Stimulated activated CD4-positive, alpha-beta T cell treated with anti-CD3 and anti-CD28 coated beads, Interleukin-4, amount 100 ng/mL, for 4 hours (primary cell): ENCODE measurements at places on chromosomes 7 and 10.

DNA sequence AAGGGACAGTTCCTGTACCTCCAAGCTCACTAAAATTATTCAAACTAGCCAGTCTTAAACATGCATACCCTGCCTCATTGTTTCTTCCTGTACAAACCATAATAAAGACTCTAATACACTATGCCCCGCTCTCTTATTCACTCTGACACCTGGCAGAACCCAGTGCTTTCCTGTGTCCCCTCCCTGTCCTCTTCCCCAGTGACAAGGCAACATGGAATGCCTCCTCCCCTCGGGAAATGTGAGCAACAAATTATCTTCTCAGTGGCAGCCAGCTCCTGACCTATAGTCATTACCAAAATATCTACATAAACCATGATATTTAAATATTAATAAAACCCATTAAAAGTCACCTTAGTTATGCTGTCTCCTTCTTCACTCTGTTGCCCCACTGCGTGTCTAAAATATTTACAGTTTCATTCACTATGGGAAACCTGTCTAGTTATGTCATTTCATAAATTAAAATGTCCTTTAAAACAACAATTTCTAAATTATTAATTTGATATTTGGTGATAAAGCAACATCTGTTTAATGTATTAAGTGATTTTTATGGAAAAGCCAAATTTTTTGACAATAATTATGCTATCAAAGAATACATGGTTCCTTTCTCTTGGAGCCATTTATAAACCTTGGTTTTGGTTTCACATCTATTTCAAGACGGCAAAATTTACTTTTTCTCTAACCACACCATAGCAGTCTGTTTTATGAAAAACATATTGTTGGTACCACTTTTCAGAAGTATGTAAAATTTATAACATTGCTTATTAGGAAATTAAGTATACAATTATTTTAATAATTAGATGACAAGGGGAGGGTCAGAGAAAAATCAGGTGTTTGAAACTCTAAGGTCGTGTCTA, 1355.2 kb downstream of the XPNPEP1 start:
- DNase-seq, result no peak

DNA sequence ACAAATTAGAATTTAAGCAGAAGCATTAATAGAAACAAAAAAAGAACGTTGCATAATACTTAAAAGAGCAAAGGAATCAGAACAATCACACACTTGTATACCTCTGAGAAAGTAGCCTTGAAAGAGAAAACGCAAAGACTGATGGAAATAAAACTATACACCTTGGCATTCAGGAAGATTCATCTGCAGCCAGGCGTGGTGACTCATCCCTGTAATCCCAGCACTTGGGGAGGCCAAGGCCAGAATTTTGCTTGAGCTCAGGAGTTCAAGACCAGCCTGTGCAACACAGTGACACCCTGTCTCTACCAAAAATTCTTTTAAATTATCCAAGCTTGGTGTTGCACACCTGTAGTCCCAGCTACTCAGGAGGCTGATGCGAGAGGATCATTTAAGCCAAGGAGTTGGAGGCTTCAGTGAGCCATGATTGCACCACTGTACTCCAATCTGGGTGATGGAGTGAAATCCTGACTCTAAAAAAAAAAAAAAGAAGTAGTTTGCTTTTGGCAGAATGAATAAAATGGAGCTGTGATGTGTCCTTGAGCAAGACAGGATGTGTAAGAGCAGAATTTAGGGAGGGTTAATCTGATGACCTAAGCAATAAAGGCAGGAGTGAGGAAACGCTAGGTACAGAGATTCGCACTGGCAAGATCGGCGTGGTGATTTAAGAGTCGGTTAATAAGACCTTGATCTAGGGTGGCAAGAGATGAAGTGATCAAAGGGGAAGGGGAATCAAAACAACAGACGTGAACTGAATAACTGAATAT, 75.8 kb upstream of the NRP1 start:
- no peak for DNase-seq

- DNase-seq, result no peak
Observed at GRCh38 chr7:83362871-83363550, 200.3 kb upstream of the PCLO start.

- DNase-seq, result no peak
Observed at GRCh38 chr10:72688208-72688651, 3.7 kb upstream of the MCU start.

DNA sequence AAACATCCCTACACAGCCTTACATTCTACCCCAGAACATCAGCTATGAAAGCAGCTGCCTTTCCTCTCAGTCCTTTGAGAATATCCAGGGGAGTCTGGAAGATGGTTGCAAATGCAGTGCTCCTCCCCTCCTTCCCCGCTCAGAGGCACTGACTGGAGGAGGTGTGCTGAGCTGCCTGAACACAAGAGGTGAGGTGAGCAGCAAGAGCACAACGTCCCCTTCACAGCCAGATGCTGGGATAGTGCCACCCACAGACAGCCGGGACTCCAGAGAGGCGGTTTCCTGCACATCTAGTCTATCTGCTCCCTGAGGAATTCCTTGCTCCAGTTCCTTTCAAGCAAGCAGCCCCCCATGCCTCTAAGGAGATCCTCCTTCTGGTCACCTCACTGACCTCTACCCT, 74.2 kb downstream of the EZH2 start:
- no peak for DNase-seq

- DNase-seq, result no peak
Observed at GRCh38 chr10:82969405-82969804, 1094.4 kb downstream of the NRG3 start.

GRCh38 chr10:8033812-8034465, 20.5 kb upstream of the GATA3 start:
- no peak for DNase-seq

GRCh38 chr10:108696792-108697477, 1226.4 kb downstream of the XPNPEP1 start:
- DNase-seq, result no peak

DNA sequence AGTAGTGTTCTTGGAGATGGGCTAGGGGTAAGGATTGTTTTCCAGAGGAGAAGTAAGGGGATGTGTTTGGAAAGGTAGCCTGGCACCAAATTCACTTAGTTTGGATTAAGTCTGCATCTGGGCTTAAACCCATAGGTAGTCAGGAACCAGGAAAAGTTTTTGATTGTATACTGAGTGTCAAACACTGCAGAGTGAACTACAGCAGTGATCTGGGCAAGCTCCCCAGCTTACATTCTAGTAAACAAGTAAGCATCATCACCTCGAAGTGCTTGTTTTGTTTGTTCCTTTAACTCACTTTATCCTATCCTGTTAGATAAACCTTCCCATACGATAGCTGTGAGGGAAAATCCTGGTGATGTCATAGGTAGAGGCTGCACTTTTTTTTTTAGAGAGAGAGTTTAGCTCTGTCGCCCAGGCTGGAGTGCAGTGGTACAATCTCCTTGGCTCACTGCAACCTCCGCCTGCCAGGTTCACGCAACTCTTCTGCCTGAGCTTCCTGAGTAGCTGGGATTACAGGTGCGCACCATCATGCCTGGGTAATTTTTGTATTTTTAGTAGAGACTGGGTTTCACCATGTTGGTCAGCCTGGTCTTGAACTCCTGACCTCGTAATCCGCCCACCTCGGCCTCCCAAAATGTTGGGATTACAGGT, 2.4 kb downstream of the RPS24 start:
- DNase-seq, result no peak

DNA sequence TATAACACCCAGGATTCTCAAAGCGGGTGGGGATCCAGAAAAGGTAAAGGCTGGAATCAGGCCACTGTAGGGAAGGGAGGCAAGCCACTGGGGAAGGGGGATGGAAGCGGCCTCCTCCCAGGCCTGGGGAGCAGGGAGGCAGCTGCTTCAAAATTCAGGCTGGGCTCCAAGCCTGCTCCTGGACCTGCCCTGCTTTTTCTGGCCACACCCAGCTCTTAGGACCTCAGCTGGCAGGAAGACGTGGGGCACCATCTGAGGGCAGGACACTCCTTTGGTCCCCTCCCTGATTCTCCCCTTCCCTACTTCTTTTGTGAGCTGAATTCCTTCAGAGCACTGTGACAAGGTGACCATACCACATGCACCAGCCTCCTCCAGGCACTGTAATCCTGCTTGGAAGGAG, 4.6 kb upstream of the LBX1 start:
- no peak for DNase-seq

- DNase-seq, result no peak
Observed at GRCh38 chr7:27994639-27995038, 186.0 kb downstream of the JAZF1 start.

GRCh38 chr7:43865277-43865676, 4.0 kb downstream of the MRPS24 start:
- no peak for DNase-seq

DNA sequence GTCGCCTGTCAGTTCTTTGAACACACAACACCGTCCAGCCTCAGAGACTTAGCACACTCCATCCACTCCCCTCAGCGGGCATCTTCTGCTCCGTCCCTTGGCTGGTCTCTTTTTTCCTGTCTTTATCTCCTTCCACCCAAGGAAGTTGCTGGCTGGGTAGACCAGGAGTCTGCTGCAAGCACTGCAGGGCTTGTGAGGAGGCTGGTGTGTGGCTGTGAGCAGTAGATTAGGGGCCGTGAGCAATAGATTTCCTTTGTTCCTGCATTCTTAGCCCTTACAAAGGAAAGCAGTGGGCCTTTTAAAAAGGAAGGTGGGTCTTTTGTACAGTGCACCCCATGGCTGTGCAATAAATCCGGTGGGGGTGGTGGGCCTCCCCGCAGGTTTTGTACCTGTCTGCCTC, 100.3 kb upstream of the BTBD16 start:
- DNase-seq, result no peak

GRCh38 chr10:71234004-71234894, 21.9 kb downstream of the UNC5B start:
- DNase-seq, result no peak

- no peak for DNase-seq
Observed at GRCh38 chr7:67100956-67101361, 104.3 kb downstream of the TYW1 start.

DNA sequence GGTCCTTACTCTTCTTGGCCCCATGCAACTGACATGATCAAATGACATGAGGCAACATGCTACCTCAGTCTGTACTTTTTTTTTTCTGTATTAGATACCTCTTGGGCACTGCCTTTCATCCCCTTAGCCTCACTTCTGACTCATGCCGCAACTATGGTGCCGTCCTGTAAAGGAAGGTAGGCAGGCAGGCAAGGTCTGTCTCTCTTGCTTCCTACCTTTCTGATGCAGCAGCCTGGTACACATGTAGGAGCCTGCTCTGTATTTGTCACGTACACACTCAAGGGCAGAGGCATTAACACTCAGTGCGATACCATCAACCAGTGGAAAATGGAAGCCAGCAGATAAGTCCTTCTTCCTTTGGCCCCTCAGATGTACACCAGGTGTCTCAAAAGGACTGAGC, 146.7 kb downstream of the ATE1 start:
- DNase-seq, result no peak

DNA sequence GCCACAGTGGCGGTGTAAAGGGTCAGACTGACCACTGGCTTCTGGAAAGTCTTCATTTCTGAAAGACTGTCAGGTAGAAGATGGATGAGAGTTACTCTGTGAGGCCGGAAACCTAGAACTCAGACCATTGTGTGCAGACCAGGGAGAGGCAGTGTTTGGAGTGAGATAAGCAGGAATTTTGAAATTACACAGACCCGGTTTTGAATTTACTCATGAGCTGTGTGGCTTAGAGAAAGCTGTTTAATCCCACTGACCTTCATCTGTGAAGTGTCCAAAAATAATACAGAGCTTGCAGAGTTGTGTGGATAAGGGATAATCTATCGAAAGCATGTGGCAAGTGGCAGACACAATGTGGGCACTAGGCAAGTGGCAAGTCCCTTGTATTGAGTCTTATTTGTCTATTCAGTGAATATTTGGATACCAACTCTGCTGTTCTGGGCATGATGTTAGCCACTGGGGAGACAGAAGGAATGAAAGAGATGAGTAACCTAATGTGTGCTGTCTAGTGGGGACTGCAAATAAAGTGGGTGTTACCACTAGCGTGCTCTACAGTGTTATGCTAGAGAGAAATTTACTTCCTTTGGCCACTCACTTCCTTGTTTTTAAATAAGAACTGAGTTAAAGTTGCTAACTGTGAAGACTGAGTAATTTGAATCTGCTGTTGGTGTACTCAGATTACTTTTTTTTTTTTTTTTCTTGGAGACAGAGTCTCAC, 69.4 kb downstream of the KIAA1217 start:
- no peak for DNase-seq

DNA sequence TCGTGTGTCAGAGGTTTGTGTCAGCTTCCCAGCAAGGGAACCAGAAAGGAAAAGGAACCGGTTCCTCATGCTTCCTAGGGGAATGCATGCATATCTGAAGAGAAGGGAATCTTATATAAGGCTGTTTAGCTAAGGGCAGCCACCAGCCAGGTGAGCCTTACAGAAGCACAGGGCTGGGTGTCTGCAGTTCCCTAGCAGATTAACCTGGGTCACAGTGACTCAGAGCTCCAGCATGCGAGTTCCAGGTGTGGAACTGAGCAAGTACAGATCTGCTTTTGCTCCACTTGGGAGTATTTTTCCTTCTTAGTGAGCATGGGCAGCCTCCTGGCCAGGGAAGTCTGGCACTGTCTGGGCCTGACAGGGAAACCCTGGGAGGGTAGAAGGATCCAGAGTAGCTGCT, 957 bp upstream of the ANKRD2 start:
- DNase-seq, result no peak

- no peak for DNase-seq
Observed at GRCh38 chr10:42753507-42754154, 29.0 kb upstream of the BMS1 start.

DNA sequence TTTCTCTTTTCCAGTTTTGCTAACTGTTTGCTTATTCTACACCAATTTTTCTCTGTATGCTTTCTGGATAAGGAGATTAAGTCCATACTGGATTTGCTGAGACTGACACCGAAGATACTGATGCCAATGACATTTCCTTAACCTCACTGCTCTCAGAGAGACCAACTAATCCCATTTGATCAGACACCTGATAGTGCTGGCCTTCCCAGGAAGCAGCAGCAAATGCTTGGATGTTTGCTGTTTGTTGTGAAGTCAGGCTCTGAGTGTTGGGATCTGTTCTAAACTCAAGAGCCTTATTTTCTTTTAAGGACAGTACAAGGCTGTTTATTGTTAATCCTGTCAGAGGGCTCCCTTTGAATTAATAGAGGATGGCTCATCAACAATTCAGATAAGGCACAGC, 143.3 kb downstream of the ANK3 start:
- no peak for DNase-seq

DNA sequence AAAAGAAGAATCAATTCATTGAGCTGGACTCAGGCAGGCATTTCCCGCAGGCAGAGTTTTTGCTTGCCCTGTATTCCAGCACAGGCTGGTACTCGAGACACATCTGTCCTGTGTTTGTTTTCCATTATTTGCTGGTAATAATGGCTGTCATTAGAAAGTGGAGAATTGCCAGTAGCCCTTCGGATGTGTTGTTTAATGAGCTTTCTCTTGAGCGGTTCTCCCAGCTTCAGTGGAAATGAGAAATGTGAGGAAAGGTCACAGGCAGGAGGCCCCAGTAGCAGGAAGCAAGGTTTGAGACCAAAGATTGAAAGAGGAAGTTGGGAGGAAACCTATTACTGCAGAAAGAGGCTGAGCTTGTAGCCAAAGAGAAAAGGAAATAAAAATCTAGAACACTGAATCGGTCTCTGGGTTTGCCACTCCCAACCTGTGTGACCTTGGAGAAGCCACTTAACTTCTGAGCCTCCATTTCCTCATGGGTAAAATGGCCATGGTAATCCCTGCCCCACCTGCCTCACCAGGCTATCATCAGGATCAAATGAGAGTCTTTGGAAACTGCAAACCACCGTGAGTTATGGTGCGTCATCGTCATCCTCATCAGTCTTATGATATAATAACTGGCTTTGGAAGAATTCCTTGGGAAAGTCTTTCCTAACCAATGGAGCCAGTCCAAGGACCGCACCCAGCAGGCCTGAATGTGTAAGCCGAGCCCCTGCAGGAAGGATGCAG, 67.7 kb downstream of the TACR2 start:
- no peak for DNase-seq
